ENCODE measurements at places on chromosomes 3 and 15.
A peak's percentile ranks its signal among the peaks of the same experiment; 100 is the strongest.

DNA sequence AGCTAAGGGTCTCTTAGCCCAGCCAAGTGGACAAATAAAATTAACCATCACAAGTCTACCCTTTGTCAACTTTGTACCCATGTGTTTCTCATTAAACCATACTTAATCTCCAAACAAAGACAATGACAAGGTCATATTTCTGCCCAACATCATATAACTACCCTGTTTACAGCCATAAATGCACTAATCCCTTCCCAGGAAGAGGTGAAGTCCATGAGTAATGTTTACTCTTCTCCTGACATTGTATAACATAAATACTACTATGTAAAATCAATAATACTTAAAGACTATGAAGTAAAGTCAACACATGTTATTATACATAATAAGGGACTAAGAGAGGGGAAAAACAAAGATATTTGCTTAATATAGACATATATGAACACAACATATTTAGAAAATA lies 38.5 kb upstream of the FAN1 start:
- no peak for DNase-seq

DNA sequence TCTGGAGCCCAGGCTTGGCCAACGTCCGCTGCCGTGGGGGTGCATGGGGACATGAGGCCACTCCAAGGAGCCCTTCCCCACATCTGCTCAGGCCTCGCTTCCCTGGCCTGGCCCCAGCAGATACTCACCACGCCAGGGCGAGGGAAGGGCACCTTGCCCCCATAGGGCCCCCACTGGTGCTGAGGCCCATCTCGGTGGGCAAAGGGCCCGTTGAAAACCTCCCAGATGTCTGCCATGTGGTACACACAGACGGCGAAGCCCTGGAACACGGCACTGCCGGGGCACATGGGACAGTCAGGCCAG lies 4.7 kb downstream of the SEMA3G start:
- no peak for DNase-seq

DNA sequence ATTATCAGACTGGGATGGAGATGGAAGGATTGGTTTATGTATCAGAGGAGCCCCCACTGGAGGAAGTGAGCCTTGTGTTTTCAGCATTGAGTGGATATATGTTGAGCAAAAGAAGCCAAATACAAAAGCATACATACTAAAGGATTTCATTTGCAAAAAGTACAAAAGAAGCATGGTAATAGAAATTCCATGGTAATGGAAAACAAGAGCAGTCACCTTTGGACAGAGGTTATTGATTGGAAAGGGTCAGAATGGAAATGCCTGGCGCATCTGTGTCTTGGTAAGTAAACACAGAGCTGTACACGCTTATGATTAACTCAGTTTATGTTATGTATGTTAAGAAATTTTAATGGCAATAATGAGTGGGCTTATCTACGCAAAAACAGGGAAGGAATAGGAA lies 72.7 kb downstream of the DHX36 start:
- no peak for DNase-seq

- no peak for DNase-seq
Observed at GRCh38 chr3:127089486-127090145, 103.3 kb upstream of the PRR23E start.

DNA sequence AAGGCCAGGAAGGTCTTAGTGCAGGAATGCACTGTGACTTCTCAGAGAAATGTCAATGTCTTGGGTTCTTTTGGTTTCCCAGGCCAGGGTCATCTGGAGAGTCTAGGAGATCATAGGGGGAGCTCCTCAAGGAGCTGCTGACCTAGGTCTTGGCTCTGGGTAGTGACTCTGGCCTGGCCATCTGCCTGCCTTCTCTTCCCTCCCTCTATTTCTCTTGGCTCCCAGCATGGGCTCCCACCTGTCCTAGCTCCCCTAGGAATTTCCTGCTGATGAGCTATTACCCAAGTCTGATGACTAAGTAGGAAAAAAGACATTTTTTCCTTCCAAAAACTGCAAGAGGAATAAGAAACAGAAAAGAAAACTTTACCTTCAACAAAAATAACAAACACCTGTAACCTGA lies 57.4 kb downstream of the BSN start:
- DNase-seq = no peak

- DNase-seq = no peak
Observed at GRCh38 chr3:144953959-144954358, 982.3 kb downstream of the DIPK2A start.

DNA sequence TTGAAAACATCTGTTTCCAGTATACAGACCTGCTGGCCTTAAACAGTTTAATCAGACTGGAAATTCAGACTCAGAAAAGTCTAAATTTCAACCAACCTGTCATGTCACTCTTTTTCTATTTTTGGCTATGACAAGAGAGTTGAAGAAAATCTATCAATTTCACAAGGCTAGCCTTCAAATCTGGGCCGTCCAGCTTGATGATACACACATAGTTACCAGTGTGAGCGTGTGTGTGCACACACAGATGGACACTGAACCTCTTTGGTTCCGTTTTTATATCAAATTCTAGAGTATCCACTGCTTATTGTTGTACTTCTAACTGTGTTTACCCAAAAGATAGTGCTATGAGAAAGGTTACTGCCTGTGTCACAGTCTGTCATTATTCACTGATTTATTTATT lies 368.2 kb downstream of the LPP start:
- no peak for DNase-seq

GRCh38 chr15:86608461-86609205 lies 529.0 kb downstream of the AGBL1 start:
- no peak for DNase-seq

DNA sequence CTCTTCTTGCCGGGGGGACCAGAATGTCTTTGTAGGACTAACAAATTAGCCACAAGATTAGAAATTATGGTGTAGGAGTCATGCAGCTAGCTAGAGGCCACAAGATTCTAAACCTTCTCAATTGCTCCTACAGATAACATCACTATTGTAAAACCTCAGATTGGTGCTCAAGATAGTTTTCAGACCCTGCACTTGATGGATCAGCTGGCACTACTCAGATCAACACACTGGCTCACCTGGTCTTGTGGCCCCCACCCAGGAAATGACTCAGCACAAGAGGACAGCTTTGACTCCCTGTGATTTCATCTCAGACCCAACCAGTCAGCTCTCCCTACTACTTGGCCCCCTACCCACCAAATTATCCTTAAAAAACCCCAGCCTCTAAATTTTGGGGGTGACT lies 124.1 kb upstream of the RASGRP1 start:
- DNase-seq = no peak

DNA sequence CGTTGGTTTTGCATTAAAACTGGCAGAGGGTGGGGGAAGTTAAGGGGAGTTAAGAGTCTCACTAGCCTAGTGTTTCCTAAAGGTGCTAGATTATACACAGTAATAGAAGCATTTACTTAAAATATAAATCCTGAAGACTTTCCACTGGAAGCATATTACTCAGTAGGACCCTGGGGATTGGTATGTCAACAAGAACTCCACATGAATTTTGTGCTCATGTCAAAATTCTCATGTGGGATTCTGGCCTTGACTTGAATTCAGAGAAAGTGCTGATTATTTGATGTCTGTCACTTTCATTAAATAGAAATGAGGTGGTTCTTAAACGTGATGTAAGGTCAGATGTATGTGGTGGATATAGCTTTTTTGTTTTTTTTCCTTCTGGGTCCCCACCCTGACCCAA lies 997.2 kb downstream of the TUSC7 start:
- DNase-seq = no peak

GRCh38 chr3:194277104-194277785 lies 73.9 kb downstream of the CPN2 start:
- no peak for DNase-seq

- DNase-seq = peak; percentile 96
Observed at GRCh38 chr3:45644791-45645201, 44.4 kb upstream of the SACM1L start.

GRCh38 chr3:4615750-4616149 lies 122.6 kb downstream of the ITPR1 start:
- DNase-seq = no peak
